ENCODE measurements at places on chromosomes 6 and 20. TPM values are rescaled to one million over a fixed set of nuclear protein-coding genes. Genes with fewer than 3 reads are reported as not detected.

The PTCHD4 gene
- total RNA-seq, result 0.07 TPM

The KIF25 gene
- not detected for total RNA-seq

DNA sequence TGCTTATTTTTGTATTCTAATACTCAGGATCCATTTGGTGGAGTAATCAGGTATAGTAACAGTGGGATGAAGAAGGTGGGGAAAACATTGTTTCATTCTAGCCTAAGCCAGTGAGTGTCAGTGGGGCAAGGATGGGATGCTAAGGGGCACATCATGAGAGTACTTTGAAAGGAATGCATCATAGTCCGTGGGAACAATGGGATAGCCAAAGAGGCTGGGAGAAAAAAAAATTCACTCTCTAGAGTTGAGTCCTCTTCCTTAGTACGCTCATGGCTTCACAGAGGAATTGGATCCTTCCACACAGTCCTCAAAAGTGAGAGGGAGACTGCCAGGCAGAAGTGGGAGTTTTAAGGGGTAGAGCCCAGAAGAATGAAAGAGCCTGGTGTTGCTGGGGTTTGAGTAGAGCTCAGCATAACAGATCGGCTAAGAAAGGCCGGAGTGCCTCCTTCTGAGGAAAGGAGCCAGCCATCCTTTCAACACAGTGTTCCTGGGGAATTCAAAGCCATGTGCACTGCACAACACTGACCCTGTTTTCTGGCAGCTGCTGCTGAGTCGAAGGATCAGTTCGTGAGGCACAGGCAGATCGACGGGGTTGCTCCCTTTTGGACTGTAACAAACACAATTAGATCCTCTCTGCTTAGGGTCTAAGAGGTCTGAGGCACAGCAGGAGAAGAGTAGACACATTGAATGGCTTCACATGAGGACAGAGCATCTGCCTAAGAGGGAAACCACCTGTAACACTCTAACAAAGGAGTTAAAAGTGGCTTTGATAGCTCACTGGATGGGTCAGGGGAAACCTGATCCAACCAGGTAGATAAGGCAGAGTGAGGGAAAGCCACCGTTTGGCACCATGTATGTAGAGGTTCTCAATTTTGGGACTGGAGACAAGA lies 61.2 kb downstream of the ELOVL5 start:
- no peak for DNase-seq

DNA sequence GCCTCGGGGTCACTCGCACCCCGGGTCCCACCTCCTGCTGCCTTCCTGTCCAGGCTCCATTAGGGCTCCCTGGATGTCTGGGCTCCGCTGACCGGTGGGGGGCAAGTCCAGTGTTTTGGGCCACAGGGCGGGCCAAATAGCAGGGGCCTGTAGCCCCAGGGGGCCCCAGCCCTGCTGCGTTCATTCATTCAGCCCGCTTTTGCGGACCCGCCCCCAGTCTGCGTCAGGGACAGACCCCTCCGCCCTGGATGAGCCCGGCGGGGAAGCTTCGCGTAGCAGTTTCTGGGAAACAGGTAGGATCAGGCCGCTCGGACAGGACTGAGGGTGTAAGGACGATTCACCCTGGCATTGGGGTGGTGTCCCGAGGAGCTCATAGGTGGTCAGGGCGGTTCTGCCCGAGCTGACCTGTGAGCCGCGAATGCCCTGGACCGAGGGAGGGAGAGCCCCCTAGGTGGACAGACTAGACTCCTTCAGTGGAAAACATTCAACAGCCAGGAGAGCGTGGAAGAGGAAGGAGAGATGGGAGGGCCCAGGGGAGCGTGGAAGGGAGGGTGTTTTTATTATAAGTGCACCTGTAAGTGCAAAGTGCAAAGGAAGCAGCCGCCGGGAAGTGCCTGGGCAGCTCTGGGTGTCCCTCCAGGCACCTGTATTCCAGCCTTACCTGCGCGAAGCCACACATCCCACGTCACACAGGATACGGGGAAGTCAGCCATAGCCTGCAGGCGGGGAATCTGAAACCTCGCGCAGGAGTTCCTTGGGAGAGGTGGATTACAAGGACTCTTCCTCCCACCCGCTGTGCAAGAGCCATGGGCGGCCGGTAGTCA lies 662 bp downstream of the ENTPD6 start:
- DNase-seq, result no peak

- DNase-seq, result no peak
These were observed 311.9 kb upstream of the SULF2 start for GRCh38 chr20:48096957-48097890.

Data from epithelial cell of proximal tubule (primary cell).